Activated CD4-positive, alpha-beta T cell treated with anti-CD3 and anti-CD28 coated beads, Interleukin-2, amount 50 U/mL, for 16 hours (primary cell): ENCODE measurements at places on chromosomes 2 and 18.

DNA sequence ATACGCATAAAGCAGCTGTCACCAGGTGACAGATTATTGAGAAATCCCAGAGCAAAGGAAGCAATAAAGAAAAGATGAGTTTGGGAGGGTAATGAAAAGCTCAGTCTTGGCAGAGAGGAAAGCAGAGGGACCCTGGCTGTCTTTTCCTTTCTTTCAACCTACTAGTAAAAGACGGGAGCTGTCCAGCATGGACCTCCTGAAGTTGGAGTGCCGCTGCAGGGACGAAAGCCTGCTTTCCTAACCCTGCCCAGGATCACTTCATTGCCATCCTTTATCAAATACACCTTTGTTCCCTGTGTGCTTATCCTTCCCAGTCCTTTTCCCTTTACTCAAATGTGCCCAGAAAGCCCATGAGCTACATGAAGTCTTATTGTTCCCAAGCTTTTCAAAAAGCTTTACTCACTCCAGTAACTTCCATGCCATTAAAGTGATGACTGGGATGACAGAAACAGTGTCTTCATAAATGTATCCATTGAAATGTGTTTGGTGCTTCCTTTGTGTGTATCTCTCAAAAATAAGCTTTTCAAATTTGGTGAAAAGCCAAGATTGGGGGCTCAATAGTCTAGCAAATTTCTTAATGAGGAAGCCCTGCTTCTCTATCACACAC, 3.7 kb upstream of the SPR start:
- DNase-seq, result no peak

- no peak for DNase-seq
Observed at GRCh38 chr2:120704696-120705095, 31.0 kb upstream of the GLI2 start.

DNA sequence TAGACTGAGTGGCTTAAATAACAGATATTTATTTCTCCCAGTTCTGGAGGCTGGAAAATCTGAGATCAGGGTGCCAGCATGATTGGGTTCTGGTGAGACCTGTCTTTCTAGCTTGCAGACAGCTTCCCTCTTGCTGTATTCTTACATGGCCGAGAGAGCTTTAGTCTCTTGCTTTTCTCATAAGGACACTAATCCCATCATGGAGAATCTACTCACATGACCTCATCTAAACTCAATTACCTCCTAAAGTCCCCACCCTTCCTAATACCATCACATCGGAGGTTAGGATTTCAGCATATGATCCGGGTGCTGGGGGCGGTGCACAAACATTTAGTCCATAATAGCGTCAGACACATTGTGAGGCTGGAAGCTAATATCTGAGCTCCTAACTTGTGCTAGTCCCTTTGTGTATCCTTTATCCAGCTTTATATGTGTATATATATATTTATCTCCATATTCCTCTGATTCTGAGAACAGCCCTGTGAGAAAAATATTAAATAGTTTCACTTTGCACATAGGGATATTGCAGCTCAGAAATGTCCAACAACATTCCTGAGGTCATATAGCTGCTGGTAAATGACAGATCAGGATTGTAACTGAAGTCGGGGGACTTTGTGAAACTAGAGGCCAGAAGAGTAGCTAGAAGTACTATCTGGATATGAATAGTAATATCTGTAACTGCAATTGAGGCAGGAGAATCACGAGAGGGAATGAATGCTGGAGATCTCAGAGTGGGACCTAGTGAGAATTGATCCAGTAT, 28.9 kb downstream of the MARCHF4 start:
- no peak for DNase-seq

DNA sequence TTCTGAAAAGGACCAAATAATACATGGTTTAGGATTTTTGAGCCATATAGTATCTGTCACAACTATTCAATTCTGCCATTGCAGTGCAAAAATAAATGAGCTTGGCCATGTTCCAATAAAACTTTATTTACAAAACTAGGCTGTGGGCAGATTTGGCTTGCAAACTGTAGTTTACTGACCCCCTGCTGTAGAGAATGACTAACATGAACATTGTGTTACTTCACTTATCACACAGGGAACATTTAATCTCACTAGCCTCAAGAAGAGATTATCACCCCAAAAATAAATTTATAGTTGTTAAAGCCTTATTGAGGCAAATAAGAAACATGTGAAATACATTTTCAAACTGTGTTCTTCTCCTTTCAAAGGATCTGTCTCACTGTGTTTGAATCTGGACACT, 766.2 kb downstream of the MBD2 start:
- no peak for DNase-seq

GRCh38 chr2:102268510-102269199, 42.7 kb upstream of the IL1RL1 start:
- no peak for DNase-seq
